NCI-H1105 (cell line): ENCODE measurements at places on chromosomes 6 and 20.

GRCh38 chr20:48945840-48946514 is 24.5 kb downstream of the ARFGEF2 start:
- no peak for DNase-seq

- DNase-seq = peak; percentile 54
These were observed 179.5 kb downstream of the SOX4 start for GRCh38 chr6:21772884-21773575.

- no peak for DNase-seq
These were observed 22.2 kb downstream of the RBCK1 start for GRCh38 chr20:430091-430999.

DNA sequence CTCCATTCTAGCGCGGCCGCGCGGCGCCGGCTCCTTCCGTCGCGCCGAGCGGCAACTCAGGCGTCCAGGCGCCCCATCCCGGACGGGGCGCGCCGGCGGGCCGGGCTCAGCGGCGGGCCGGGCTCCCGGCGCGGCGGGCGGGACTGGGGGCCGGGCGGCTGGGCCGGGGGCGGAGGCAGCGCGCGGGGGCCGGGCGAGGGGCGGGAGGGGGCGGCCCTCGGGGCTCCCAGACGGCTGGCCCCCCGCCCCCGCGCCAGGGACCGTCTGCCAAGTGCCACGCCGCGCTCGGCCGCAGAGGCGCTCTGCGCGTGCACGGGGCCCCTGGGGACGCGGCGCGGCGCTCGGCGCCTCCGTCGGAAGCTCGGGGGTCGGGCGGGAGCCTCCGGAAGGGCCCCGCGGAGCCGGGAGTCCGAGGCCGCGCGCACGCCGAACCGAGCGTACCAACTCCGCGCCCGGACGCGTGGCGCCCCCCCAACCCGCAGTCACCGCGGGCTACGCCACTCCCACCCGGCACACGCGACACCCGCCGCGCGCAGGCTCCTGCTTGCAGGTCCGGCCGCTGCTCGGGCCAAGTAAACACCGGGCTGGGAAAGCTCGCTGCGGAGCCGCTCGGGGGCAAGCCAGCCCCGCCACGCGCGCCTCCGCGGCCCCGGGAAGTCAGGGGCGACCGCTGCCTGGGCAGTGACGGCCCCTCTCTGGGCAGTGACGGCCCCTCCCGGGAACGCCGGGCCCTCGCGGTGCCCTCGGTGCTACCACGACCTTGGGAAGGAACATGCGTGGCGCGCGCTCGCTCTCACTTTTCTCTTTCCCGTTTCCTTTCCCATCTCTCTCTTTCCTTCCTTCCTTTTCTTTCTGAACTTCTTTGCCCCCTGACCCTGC is at the start of gene PREX1:
Gene PREX1 (minus strand): TSS at position 145 of the 879 bp plus-strand sequence. CDS start 139 bp downstream, at position 6.
- DNase-seq = peak; percentile 58

DNA sequence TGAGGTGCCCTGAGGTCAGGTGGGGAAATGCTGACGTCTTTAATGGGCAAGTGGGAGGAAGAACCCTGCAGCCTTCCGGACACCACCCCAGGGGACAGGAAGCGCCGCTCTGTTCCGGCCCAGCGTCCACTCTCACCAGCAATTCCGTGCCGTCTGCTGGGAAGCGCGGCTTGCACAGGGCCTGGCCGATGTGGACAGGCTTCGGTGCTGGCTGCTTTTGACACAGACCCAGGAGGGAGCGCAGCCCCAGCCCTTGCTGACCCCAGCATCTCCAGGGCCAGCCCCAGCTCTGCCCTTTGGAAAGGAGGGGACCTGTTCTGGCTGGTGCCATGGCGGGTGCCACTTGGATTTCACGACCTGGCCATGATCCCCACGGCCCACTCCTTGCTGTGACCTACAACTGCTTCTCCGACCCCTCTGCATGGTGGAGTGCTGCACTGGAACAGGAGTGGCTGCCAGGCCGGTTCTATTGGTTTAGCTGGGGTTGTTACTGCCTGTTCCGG is 123.2 kb downstream of the DLL1 start:
- no peak for DNase-seq

DNA sequence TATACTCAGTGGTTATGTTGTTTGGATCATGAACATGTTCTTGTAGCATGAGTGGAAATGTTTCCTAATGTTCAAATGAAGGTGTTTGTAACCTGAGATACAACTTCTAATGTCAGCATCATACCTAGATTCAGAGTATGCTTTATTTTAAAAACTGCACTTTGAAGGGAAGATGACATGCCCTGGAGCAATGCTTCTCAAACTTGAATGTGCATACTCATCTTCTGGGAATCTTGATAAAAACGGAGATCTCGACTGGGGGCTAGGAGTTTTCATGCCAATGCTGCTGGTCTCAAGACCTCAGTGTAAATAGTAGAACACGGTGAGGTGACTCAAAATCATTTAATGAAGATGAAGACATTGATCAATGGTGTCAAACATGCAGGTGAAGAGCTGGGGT is 440.0 kb upstream of the NOX3 start:
- no peak for DNase-seq

DNA sequence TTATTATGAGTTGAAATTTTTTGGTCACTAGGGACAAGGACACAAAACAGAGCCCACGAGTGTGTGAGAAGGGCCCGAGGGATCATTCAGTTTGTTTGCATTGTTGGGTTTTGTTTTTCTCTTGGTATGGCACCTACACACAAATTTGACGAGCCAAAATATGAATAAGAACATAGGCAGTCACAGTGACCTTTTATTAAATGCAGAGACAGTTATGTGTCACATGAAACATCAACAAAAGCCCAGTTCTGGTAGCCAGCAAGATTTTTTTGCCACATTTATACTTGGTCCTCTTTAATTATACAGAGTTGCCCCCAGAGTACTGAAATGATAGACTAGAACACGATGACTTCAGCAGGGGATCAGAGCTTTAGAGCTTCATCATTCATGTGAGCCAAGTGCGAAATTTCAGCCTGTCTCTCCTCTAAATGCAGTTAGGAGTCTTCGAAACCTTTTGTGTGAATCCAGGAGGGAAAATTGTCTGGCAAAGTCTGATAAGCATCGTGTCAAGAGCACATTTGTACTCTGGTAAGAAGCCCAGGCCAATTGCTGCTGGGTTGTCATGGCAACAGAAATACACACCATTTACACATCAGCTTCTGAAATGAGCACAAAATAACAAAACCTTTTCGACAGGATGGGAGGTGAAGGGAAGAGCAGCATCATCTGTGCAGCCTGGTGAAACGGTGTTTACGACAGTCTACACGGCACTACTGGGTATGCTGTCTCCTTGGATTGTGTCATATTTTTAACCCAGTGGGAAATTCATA is 79.2 kb upstream of the RIPOR2 start:
- DNase-seq = peak; percentile 67

- no peak for DNase-seq
These were observed 524.4 kb downstream of the KIF16B start for GRCh38 chr20:16048876-16049275.

DNA sequence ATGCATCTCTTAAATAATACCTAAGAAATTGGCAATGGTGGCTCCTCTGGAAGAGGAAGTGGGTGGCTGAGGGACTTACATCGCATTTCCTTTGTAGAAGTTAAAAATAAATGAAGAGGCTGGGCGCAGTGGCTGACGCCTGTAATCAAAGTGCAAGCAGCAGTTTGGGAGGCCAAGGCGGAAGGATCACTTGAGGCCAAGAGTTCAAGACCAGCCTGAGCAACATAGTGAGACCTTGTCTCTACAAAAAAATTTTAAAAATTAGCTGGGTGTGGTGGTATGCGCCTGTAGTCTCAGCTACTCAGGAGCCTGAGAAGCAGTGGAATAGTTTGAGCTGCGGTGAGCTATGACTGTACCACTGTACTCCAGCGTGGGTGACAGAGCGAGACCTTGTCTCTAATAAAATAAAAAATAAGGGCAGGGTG is 12.2 kb upstream of the NCOA3 start:
- DNase-seq = no peak

DNA sequence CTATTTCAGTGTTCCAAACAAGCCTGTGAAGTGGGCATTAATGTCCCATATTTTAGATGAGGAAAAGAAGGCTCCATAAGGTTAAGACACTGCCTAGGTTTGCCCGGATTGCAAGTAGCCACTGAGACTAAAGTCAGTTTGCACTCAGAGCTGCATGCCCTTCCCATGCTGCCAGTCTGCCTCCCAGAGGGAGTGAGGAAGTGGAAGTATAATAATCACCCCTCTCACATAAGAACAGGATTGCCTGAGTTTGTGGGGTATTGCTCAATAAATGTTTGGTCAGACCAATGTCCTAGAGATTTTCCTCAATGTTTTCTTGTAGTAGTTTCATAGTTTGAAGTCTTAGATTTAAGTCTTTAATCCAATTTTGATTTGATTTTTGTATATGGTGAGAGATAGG is 43.9 kb upstream of the CLIC5 start:
- no peak for DNase-seq

GRCh38 chr6:14037402-14038277 is 79.9 kb upstream of the CD83 start:
- DNase-seq = no peak

DNA sequence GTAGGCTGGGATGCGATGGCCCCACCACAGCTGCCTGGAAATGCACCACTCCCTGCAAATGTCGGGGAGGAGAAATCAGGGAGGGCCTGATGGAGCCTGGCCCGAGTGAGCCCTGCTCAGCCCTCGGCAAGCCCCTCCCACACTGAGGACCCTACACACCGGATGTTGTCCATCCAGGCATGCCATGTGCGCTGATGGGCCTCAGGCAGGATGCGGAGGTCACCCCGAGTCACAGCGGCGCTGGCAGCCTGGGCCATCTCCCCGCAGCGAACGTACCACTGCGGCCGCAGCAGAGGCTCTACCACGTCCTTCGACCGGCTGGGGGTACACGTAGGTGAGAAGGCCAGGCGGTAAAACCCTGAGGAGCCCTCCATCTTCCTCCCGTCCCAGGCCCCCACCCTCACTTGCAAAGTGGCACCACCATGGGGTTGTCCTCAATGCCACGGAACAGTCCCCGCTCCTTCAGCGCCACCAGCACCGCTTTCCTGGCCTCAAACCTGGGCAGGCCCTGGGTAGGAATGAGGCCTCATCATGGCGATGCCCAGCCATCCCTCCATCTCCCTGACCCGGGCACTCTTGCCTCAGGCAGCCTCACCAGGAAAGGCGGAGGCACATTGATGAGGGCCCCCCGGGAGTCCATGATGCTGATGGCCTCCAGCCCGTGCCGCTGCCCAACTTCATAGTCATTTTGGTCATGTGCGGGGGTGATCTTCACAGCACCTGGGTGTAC is 5.2 kb upstream of the VWA7 start:
- no peak for DNase-seq

DNA sequence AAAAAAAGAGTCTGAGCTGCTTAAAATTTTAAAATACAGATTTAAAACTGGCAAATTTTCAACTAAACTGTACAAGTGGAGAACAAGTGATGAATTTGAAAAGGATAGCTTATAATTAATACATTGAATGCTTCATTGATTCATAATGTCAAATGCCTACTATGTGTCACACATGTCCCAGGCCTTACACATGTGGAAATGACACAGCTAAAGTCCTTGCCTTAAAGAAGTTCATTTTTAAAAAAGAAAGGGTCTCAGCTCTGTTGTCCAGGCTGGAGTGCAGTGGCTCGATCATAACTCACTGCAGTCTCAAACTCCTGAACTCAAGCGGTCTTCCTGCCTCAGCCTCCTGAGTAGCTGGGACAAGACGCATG is 5.0 kb downstream of the NCOA5 start:
- DNase-seq = no peak

DNA sequence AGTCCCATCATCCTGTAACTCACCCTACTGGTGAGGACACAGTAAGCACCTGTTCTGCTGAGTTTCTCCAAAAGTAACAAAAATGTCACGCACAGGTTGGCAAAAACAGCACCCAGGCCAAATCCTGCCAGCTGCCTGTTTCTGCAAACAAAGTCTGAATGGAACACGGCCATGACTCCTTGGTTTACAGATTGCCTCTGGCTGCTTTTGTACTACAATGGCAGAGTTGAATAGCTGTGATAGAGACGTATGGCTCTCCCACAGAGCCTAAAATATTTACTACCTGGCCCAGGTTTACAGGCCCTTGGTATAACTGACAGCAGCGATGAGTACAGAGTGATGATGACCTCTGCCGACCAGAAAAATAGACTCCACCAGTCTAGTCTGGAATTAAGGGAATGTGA is 52.6 kb downstream of the CNKSR3 start:
- peak; percentile 87 for DNase-seq

DNA sequence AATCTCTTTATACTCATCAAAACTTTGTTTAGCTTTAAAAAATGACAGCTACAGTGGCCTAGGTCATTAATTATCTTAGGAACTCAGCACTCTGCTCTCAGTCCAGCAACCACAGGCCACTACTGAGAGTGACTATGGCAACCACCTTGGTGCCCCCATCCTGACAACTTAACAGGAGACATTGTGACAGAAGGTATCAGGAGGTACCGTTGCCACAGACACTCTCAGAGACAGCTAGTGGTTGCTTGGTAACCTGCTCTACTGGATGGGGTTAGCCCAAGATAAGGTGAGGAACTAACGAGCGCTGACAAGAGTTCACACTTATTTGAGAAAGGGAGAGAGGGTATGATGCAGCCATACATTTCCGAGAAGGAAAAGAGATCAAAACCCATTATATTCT is 76.1 kb upstream of the TFAP2D start:
- no peak for DNase-seq

- DNase-seq = no peak
These were observed 833.2 kb downstream of the MAFB start for GRCh38 chr20:39855799-39856198.

DNA sequence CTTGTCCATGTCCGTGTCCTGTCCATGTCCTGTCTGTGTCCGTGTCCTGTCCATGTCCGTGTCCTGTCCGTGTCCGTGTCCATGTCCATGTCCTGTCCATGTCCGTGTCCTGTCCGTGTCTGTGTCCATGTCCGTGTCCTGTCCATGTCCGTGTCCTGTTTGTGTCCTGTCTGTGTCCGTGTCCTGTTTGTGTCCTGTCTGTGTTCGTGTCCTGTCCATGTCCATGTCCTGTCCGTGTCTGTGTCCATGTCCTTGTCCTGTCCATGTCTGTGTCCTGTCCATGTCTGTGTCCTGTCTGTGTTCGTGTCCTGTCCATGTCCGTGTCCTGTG is 55.0 kb upstream of the BHLHE23 start:
- DNase-seq = no peak

- no peak for DNase-seq
These were observed 15.5 kb downstream of the HUS1B start for GRCh38 chr6:641225-641985.
